ENCODE measurements at places on chromosomes 6 and 20.

- DNase-seq, result no peak
Measured at GRCh38 chr6:613981-614380, 42.9 kb downstream of the HUS1B start.

GRCh38 chr6:157647261-157647915, 175.7 kb upstream of the SNX9 start:
- DNase-seq, result no peak

GRCh38 chr6:137044366-137045221, at the start of gene IL20RA:
Gene IL20RA, minus strand, starts transcription at chr6:137044965. Its CDS starts 237 bp downstream, at chr6:137044728.
- DNase-seq, result no peak

DNA sequence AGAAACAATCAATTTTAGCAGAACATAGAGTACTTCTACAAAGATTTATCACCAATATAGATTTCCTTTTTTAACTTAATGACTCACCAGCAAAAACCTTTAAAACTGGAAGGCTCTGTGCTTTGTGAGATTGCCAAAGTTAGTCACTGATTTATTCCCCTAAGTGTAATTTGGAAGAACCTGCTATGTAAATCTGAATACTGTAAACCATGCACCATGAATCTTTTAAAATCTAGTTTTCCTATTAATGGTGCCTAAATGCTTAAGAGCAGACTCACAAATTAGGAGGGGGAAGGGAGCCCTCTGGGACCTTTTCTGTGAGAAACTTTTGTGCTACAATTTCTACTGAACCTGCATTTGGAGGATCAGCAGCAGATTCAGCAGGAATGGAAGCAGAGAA, 57.8 kb upstream of the PNRC1 start:
- no peak for DNase-seq

Measured in T1000 (cell line).